ENCODE measurements at places on chromosomes 6 and 20.

DNA sequence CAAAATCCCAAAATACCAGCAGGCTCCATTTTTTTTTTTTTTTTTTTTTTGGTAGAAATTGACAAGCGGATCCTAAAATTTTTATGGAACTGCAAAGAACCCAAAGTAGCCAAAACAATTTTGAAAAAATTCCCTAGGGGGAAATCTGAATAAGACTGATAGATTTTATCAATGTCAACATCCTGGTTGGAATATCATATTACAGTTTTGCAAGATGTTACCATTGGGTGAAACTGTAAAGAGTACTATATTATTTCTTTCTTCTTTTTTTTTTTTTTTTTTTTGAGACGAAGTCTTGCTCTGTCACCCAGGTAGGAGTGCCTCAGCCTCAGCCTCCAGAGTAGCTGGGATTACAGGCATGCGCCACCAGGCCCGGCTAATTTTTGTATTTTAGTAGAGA lies 29.4 kb upstream of the BEND3 start:
- no peak for DNase-seq

DNA sequence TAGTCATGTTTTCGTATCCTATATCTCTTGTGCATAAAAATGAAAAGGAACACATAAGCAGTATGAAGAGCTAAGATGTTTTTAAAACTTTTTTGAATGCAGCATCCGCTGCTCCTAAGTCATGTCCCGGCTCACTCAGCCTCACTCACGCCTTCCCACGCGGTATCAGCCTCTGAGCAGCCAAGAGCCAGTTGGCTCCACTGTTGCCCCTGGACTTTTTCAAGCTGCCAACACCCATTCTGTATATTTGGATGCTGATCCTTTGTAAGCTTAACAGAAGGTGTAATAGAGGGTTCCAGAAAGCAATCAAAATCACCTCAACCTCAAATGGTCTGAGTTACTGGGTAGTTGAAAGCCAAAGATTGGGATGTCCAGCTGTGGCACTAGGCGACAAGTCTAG lies 139.3 kb downstream of the TTLL2 start:
- no peak for DNase-seq

- DNase-seq: no peak
Observed at GRCh38 chr6:29702519-29703103, 20.6 kb upstream of the HLA-F start.

- DNase-seq: no peak
Observed at GRCh38 chr20:10672624-10673127, 1.1 kb downstream of the JAG1 start.

- DNase-seq: no peak
Observed at GRCh38 chr20:63626424-63627128, at the start of gene GMEB2. Gene GMEB2 (minus strand): TSS chr20:63627101. CDS start chr20:63619397, 7,704 bp downstream.

- no peak for DNase-seq
Observed at GRCh38 chr6:139392794-139393193, 18.3 kb upstream of the CITED2 start.

- DNase-seq: no peak
Observed at GRCh38 chr6:30327232-30327746, 562 bp downstream of the TRIM39 start.

DNA sequence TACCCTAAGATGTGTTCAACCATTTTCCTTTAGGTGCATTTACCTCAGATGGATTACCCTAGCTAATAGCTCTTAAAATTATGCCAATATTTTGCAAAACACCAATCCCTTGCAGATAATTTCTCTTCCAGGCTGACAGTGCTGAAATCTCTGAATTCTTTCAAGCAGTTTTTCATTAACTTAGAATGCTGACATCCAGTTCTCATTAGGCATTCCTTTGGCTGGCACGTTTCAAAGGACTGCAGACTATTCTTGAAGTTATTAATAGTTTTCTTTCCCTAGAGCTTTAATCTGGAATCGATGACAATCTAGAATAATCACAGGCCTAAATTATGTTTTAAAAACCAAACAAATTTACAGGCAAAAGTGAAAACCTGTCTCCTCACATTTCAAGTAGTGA lies 68.3 kb downstream of the SMLR1 start:
- no peak for DNase-seq

DNA sequence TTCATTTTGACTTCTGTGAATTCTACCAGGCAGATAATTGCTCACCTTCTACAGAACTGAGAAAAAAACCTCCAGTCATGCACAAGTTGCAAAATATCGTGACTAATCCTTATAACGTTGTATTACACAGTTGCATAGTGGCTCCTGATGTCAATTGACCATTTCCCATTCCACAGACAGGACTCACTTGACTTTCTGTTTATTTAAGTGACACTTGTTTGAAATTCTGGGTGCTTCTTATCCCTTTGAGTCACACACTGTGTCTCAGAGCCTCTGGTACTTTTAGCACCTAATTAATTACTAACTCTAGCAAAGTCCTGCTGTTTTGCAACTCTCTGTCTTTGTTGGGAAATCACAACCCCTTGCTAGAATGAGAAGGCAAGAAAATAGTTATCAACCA lies 16.2 kb upstream of the RSPO3 start:
- no peak for DNase-seq

DNA sequence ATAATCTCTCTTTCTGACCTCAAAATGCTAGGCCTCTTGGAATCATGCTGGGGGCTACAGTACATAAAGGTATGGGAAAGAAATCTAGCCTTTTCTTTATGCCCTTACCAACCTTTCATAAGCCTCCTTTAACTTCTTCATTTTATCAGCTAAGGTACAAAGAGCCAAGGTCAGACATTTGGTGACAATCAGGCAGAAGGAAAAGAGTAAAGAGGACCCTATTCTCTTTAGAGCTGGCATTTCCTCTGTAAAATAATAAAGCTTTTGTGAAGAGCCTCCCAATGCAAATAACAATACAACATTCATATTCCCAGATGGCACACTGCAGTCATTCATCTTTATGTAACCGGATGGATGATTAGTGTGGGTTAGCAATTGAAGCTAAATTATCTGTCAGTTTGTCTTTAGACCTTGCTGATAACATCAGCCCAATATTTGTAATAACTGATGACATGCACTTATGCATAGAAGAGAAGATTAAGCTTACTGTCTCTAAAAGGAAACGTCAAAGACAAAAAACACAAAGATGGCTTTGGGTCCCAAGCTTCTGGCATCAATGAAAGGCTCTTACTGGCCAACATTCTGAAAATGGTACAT lies 163.1 kb downstream of the IBTK start:
- DNase-seq: no peak

DNA sequence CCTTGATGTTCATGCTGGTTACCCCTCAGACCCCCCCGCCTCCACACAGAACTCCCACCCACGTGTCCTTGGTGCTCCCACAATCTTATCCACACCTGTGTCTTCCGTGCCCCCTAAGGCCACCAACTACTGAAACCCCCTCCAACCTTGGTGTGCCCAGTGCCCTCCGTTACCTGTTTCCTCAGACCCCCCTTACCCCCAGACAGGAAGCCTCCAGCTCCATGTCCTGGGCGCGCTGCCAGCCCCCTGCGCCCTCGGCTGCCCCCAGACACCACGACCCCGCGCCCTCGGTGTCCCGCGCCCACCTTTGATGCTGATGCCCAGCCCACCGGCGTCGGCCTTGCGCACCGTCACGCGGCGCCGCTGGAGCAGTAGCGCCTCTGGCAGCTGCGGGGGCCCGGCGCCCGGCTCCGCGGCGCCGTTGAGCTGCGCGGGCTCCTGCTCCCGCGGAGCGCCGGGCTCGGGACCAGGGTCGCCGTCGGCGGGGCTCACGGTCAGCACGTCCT lies 504 bp downstream of the SNTA1 start:
- no peak for DNase-seq

GRCh38 chr6:31567531-31568370 lies 4.3 kb upstream of the LTA start:
- no peak for DNase-seq

- DNase-seq: no peak
Observed at GRCh38 chr6:1609041-1609647, 571 bp upstream of the FOXC1 start.

DNA sequence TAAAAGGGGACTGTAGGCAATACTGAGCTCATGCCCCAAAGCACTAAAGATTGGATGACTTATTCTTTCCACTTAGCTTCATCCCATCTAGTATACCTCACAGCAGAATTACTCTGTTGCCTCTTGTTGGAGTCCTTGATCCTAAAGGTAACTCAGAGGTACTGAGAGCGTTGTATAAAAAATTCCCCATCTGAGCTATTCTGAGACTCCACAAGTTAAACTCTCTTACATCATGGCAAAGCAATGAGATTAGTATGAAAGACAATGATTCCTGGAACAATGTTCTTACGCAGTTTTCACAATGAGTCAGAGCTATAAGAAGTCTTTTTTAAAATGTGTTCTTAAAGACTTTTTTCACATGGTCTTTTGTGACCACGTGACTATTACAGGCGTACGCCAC lies 370.1 kb downstream of the ADGRB3 start:
- DNase-seq: no peak

- no peak for DNase-seq
Observed at GRCh38 chr20:35344354-35344837, 52.2 kb upstream of the FAM83C start.

Data from NCI-H2081 treated with DMSO at 0.1 percent for 48 hours (cell line).